ENCODE measurements at places on chromosomes 5 and 9. TPM values are rescaled to one million over a fixed set of nuclear protein-coding genes. Genes with fewer than 3 reads are reported as not detected.

The KCNV2 gene
- not detected for polyA plus RNA-seq

The SMAD5 gene
- polyA plus RNA-seq: 60.8 TPM

The DMGDH gene
- not detected for polyA plus RNA-seq

The SPINK13 gene
- polyA plus RNA-seq: not detected

DNA sequence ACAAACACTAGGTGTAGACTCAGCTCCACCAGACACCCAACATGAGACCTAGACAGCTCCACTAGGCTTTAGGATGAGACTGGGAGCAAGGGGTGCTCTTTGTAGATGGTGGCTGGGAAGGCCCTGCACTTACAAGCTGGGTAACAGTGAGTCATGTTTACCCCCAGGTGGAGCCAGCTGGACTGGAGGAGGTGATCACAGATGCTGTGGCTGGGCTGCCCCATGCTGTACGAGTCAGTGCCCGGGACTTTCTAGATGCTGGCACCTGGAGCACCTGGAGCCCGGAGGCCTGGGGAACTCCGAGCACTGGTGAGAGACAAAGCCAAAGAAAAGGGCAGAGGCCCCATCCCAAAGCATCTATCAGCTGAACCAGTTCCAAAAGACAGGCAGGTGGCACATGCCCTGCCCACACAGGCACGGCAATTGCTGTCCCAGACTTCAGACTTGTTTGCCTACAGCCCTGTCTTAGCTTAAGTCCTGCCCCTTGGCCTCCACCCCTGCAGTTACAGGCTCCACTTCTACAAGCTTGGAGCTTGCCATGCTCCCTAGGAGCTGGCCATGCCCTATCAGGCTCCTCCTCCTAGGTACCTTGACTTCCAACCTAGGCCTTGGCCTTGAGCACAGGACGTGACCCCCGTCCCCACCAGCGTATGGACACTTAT, 2.7 kb downstream of the CCL27 start:
- DNase-seq: peak; percentile 87

DNA sequence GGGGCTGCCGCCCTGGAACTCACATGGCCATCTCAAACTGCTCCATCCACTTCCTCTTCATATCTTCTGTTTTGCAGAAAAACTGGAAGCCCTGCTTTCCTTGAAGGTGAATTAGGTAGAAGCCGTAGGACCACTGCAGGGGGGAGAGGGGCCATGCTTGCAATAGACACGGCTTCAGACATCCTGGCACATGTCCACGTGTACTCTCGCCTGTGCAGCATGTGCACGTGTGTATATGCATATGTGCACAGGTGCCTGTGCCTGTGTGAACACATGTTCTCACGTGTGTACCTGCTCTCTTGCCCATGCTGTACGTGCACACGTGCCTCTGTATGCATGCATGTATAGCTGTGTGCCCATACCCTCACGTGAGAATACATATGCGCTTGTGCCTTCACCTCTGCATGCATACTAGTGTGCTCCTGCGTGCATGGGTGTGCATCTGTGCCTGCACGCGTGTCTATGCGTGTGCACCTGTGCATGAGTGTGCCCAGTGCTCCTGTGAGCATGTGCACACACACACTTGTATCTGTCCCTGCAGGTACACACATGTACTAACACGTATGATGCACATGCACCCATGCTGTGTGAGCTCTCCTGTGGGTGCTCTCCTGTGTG, 47.7 kb upstream of the SARDH start:
- no peak for DNase-seq

DNA sequence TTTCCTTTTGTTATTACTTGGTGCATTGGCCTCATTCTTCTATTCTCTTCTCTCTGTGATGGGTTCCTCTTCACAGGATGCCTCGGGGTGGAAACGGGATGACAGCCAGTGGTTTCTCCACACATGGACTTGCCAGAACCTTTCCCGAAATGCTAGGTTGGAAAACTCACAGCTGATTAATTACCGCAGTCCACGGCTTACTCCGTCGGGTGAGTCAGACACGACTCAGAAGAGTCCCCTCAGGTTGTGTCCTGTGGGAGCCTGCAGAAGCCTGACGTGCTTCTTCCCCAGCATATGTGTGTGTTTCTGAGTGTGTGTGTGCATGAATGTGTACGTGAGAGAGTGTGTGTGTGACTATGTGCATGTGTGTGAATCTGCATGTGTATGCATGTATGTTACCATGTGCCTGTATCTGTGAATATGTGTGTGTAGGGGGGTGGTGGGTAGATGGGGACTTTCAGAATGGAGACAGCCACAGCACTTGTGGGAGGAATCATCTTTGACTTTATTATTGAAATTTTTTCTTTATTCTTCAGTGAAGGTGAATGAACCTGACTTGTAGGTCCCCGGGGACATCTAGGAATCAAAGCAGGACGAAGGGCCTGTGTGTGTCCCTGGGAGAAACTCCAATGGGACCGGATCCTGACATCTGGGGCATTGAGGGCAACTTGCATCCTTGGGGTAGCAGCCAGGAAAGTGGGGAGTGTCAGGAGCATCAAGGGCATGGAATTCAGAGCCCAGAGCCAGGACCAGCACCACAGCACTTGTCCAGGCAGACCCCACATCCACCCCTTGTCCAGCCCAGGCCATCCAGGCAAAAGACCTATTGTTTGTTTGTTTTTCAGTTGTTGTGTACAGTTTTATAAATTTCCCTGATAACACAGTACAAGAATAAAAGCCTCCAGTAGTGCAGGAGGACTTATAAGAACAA, 21.9 kb upstream of the MED10 start:
- peak; percentile 91 for DNase-seq

GRCh38 chr5:137156180-137156579, 342.9 kb downstream of the SPOCK1 start:
- no peak for DNase-seq
